Renal cortical epithelial cell (primary cell): ENCODE measurements at places on chromosomes 1 and 21. TPM values are rescaled to one million over a fixed set of nuclear protein-coding genes. Genes with fewer than 3 reads are reported as not detected.
A peak's percentile ranks its signal among the peaks of the same experiment; 100 is the strongest.

GRCh38 chr1:154459080-154459479 is 42.9 kb upstream of the TDRD10 start:
- peak; percentile 74 for DNase-seq

- peak; percentile 16 for DNase-seq
Observed at GRCh38 chr1:182291584-182292192, 99.9 kb downstream of the GLUL start.

- DNase-seq, result no peak
Observed at GRCh38 chr21:32413015-32413504, 554 bp downstream of the EVA1C start.

DNA sequence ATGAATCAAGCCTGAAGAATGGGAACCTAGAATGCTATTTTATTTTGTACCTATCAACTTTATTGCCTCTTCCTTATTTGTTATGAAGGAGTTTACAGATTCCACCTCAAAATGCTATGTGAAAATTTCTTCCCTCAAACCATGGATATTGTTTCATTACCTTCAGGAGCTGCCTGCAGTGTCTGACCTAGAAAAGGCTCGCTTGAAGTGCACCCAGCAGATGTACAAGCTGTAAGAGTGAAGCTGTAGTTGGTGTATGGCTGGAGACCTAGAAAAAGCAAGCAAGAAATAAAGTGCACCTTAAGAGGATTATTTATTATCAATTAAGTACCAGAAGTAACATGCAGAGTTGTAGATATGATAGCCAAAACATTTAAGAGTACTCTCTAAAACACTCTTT is 199.4 kb downstream of the KCTD3 start:
- DNase-seq, result no peak

DNA sequence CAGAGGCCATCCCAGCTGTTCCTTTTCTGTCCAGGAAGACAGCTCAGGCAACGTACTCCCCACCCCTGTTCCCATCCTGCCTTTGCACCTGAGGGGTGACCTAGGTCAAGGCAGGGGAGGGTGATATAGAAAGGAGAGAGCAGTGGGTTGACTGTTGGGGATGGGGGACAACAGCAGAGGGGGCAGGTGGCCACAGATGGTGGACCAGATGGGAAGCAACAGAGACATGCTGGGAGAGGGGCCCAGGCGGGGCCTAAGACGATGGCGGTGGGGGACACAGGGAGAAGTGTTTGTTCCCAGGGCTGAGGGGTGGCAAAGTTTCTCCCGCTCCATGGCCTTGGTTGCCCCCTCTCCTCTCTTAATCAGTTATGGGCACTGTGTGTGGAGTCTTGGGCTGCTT is 6.3 kb downstream of the CELSR2 start:
- no peak for DNase-seq

GRCh38 chr1:117657031-117657430 is 51.2 kb downstream of the TENT5C start:
- peak; percentile 88 for DNase-seq

GRCh38 chr1:87274851-87275250 is 53.8 kb upstream of the LMO4 start:
- no peak for DNase-seq

DNA sequence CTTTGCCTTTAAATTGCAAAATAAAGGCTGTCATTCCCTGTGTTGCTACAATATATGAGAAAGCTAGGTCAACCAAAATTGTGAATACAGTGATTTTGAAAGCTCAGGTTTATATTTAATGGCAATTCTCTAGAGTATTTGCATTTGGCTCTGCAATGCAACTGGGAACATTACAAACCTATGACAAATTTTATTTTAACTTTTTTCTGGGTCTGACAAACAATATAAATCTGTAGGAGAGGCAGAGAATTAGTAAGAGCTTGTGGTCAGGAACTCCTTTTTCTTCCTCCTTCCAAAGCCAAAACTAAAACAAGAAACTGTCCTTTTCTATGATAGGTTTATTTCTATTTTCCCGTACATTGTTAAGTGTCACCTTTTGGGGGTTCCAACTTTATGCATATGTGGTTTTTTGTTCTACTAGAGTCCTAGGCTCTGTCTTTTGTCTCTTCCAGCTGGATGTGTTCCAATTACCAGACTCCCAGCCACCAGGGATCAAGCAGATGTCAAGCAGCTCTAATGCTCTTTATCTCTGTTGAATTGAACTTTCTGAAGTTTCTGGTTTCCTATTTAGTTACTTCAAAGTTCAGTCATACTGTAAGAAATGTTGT is 106.9 kb downstream of the ASH1L start:
- DNase-seq, result no peak

DNA sequence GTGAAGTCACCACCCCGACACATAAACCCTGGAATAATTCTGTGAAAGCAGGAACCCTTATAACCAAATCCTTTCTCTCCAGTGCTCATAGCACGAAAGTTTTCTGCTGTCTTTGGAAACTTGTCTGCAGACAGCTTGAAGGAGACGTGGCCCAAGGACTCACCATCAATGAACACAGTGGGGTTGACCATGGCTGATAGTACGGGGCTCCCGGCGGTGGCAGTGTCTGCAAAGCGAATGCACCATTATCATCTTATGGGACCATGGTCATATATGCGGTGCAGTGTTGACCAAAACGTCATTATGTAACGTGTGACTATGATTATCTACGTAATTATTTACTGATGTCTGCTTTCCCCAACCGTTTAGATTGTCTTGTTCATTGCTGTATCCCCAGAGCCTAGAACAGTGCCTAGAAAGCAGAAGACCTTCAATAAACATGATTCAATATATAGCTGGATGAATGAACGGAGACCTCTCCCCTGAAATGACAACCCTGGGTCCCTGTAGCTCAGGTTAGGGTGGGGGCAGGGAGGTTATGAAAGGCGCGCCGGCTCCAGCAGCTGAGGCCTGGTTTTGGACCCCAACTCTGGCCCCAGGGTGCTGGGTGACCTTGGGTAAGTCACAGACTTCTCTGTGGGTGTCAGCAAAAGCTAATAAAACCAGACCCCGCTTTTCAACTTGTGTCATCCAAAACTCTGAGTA is 128.4 kb upstream of the ZBTB40 start:
- DNase-seq, result no peak

- DNase-seq, result peak; percentile 25
Observed at GRCh38 chr1:204524986-204525385, 8.8 kb downstream of the MDM4 start.

DNA sequence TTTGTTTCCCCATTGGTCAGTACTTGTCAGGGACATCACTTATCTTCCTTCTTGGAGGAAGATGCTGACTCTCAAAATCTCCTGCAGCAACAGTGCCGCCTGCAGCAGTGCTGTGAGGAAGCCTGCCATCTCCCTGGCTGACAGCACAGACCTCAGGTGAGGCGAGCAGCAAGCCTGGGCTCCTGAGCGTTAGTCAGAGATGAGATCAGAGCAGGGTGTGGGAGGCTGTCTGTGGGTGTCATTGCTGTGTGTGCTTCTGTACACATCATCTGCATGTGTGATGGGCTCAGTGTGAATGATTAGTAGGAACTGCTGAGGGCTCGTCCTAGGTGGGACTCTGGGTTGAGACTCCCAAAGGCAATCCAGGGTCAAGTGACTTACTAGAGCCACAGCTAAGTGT is 6.1 kb downstream of the STRIP1 start:
- no peak for DNase-seq

- DNase-seq, result no peak
Observed at GRCh38 chr1:100277866-100278265, 11.8 kb downstream of the RTCA start.

GRCh38 chr1:27612718-27613117 is 8.8 kb upstream of the AHDC1 start:
- DNase-seq, result no peak

- DNase-seq, result no peak
Observed at GRCh38 chr1:22817462-22817861, 106.8 kb downstream of the EPHB2 start.

- no peak for DNase-seq
Observed at GRCh38 chr1:51381964-51382363, 51.6 kb upstream of the TTC39A start.

Gene G0S2
- 67.4 and 108 TPM in 2 replicates for total RNA-seq

Gene RPE65
- not detected in 2 replicates for total RNA-seq

Gene PRDM16
- 0.94 TPM in 1 of 2 replicates, not detected in the other for total RNA-seq

Gene CLCA4
- not detected in 2 replicates for total RNA-seq

Gene RYR2
- total RNA-seq, result 0.10 TPM in 1 of 2 replicates, not detected in the other

Gene GJA4
- not detected in 2 replicates for total RNA-seq

Gene PRKAA2
- 18.8 and 32.8 TPM in 2 replicates for total RNA-seq

Gene CFHR3
- total RNA-seq, result not detected in 2 replicates

Gene LCE6A
- not detected in 2 replicates for total RNA-seq

Gene CYYR1
- total RNA-seq, result under 0.01 and 1.5 TPM in 2 replicates

Gene PRAMEF13
- not detected in 2 replicates for total RNA-seq

Gene TFF2
- total RNA-seq, result not detected in 2 replicates

Gene PPIAL4G
- not detected in 2 replicates for total RNA-seq

Gene TSPAN2
- 9.8 and 14.1 TPM in 2 replicates for total RNA-seq

Gene CPLANE2
- 3.3 and 10.8 TPM in 2 replicates for total RNA-seq

Gene RAP1GAP
- total RNA-seq, result 0.87 and 23.5 TPM in 2 replicates

Gene PLA2G2F
- total RNA-seq, result 0.52 TPM in 1 of 2 replicates, not detected in the other

Gene AGBL4
- 0.45 TPM in 1 of 2 replicates, not detected in the other for total RNA-seq
